A549 treated with RU486 at 1 μM for 4 hours (cell line): ENCODE measurements at places on chromosomes 11 and 22. TPM values are rescaled to one million over a fixed set of nuclear protein-coding genes. Genes with fewer than 3 reads are reported as not detected.

The FGF3 gene
- total RNA-seq, result not detected in 5 replicates

The DEUP1 gene
- total RNA-seq, result not detected in 5 replicates

The OR52I2 gene
- total RNA-seq, result not detected in 5 replicates

The SORL1 gene
- total RNA-seq, result 1.3 to 1.8 TPM (median 1.6 TPM) in 5 replicates

The NXPE2 gene
- total RNA-seq, result not detected in 5 replicates

The PI4KA gene
- total RNA-seq, result 18.5 to 23.2 TPM (median 20.4 TPM) in 5 replicates
